ENCODE measurements at places on chromosomes 5 and 9. TPM values are rescaled to one million over a fixed set of nuclear protein-coding genes. Genes with fewer than 3 reads are reported as not detected.

Gene HTR4
- total RNA-seq, result not detected

Gene PCAT7
- not detected for total RNA-seq

Gene SEC24A
- total RNA-seq, result 26.5 TPM

Gene INSYN2B
- total RNA-seq, result not detected

Gene PITX1
- 1.1 TPM for total RNA-seq

Gene SERF1B
- total RNA-seq, result 24.4 TPM

Gene ACOT12
- not detected for total RNA-seq

- no peak overlapping the region for H3K4me3 ChIP-seq
- no peak overlapping the region for H3K27ac ChIP-seq
- no peaks in the 10 kb centered on the region for H3K4me1 ChIP-seq
These were observed 59.5 kb downstream of the RPS6 start for GRCh38 chr9:19320495-19320894.

- peaks cover 50% of the 10 kb centered on the region for H3K27me3 ChIP-seq
- no peaks in the 10 kb centered on the region for H3K36me3 ChIP-seq
- no peak overlapping the region for H3K4me3 ChIP-seq
- no peak overlapping the region for H3K27ac ChIP-seq
These were observed 889 bp upstream of the ADAMTS12 start for GRCh38 chr5:33892620-33893137.

DNA sequence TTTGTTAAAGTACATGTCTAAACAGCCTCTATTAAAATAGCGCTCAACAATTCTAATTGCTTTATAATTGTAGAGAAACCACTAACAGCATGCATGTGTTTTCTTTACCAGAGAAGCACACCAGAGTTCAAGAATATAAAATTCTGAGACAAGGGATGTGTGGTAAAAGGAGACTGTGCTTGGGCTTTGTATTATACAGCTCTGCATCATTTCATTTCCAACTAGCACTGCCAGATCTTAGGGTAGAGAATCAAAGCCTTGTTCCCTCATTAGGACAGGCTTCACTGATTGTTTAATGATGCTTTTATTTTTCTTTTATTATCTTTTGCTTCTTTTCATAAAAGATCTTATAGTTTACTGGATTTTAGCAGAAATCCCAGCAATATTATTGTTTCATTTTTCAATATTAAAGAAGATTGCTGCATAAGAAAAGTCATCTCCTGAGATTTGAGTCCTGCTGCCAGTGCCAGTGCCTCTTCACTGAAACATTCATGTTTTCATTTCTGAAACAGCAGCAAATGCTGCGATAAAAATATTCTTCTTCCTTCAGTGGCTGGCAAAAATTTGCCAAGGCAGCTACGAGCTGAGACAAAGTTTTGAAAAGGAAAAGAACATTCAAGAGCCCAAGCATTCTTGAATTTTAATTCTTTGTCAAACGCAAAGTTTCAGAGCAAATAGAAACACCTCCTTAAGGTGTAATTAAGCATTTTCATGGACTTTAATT is 491.0 kb upstream of the PIK3R1 start:
- H3K27me3 ChIP-seq, result no peaks in the 10 kb centered on the region
- DNase-seq, result no peak
- H3K36me3 ChIP-seq, result no peaks in the 10 kb centered on the region

GRCh38 chr5:131441184-131441583 is 177.3 kb downstream of the CDC42SE2 start:
- no peak overlapping the region for H3K27ac ChIP-seq
- peaks cover 52% of the 10 kb centered on the region for H3K36me3 ChIP-seq
- H3K27me3 ChIP-seq, result no peaks in the 10 kb centered on the region
- no peak for DNase-seq

GRCh38 chr9:123460091-123460490 is 104.1 kb downstream of the CRB2 start:
- no peaks in the 10 kb centered on the region for H3K4me1 ChIP-seq
- H3K27ac ChIP-seq, result no peak overlapping the region
- H3K4me3 ChIP-seq, result no peak overlapping the region
- no peak for DNase-seq
- no peaks in the 10 kb centered on the region for H3K36me3 ChIP-seq

DNA sequence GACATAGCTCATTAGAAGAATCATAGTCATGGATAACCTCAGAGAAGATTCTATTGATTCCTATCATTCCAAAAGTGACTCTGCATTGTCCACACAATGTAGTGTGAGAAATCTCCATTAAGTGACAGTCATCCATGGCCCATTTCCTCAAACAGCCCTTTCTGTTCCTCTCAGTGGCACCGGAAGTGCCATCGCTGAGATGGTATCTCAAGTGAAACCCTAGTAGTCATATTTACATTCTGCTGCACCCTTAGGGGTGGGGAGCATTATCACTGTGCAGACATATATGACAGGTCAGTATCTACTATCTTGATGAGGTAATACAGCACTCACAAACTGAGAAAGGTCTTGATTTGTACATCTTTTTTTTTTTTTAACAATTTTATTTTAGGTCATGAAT is 55.4 kb upstream of the MIER3 start:
- H3K36me3 ChIP-seq, result no peaks in the 10 kb centered on the region
- no peaks in the 10 kb centered on the region for H3K4me1 ChIP-seq
- H3K27me3 ChIP-seq, result peaks cover 15% of the 10 kb centered on the region

DNA sequence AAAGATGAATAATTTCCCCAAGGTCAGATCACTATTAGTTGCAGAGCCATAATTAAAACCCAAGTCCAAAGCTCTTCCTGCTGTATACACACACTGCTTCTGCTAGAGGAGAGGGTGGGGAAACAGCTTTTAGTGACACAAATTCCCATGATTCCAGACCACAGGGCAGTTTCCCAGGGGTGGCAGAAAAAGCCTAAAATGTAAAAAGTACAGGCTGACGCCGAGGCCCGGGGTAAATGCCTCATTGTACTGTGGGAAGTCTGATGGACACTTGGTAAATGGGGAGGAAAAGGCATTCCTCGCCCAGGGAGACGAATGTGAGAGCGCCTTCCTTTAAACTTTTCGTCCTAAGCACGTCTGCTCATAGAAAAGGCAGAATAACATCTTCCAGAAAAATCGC is 65.7 kb downstream of the DENND1A start:
- no peak overlapping the region for H3K27ac ChIP-seq
- peaks cover 12% of the 10 kb centered on the region for H3K4me1 ChIP-seq
- no peaks in the 10 kb centered on the region for H3K27me3 ChIP-seq

DNA sequence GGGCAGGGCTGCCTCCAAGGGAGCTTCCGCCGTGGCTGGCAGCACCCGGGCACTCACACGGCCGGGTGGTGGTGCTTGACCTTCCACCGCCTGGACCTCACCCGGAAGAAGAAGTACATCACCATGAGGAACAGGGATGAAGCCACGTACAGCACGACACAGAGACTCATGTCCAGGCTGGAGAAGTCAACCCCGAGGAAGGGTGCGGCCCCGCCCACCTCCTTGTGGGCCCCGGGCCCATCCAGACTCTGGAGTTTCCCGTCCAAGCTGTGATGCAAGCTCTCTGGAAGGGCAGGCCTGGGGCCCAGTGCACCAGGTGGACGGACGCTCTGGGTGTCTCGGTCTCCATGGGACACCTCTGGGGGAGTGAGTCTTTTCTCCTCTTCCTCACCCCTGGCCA is 3.7 kb upstream of the LHX3 start:
- DNase-seq, result no peak
- H3K36me3 ChIP-seq, result peaks cover 19% of the 10 kb centered on the region
- H3K4me3 ChIP-seq, result no peak overlapping the region
- H3K4me1 ChIP-seq, result no peaks in the 10 kb centered on the region
- no peak overlapping the region for H3K27ac ChIP-seq

DNA sequence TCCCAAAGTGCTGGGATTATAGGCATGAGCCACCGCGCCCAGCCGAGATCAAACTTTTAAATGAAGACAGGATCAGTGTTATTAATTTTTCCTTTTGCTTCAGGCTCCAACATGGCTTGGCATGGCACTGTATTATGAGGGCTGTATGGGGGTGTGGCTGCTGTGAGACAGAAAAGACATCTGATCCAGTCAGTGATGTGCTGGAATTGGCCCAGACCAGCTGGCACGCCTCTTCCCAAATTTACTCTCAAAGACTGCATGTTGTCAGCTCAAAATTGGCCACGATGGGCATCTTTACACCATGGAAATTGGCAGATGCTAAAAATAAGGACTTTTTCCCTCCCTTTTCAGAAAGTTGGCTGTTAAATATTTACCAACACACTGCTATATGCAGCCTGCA is 12.1 kb upstream of the COL27A1 start:
- H3K4me3 ChIP-seq, result no peak overlapping the region
- H3K27me3 ChIP-seq, result peaks cover 7% of the 10 kb centered on the region
- no peaks in the 10 kb centered on the region for H3K36me3 ChIP-seq
- no peak for DNase-seq

DNA sequence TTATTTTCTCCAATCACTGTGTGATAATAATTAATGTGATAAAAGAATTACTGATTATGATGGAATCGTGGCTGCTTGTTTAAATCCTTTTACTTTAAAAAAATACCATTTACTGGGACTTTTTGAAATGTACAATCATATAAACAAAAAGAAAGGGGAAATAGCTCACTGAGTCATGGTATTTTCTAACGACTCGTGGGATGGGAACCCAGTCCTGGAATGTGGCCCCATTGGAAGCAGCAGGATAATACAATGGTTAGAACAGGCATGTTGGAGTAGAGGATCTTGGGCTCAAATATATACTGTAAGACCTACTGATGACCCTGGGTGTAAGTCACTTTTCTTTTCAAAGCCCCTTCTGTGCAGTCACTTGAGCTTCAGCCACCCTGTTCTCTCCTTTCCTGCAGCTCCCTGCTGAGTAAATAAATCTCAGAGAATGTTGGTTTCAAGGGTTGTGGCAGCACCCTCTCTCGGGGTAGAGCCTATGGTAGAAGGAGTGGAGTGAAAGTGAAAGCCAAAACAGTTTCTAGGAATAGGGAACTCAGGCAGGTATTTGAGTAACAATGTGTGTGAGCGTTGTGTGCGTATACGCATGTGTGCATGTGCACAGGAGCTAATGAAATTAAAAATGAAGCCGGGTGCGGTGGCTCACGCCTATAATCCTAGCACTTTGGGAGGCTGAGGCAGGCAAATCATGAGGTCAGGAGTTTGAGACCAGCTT is 40.8 kb upstream of the LARP1 start:
- peak; percentile 1 for DNase-seq
- peaks cover 7% of the 10 kb centered on the region for H3K4me1 ChIP-seq
- no peaks in the 10 kb centered on the region for H3K36me3 ChIP-seq

- DNase-seq, result no peak
- no peaks in the 10 kb centered on the region for H3K4me1 ChIP-seq
- no peak overlapping the region for H3K4me3 ChIP-seq
- H3K27ac ChIP-seq, result no peak overlapping the region
These were observed 21.0 kb upstream of the TLX3 start for GRCh38 chr5:171288066-171288465.

DNA sequence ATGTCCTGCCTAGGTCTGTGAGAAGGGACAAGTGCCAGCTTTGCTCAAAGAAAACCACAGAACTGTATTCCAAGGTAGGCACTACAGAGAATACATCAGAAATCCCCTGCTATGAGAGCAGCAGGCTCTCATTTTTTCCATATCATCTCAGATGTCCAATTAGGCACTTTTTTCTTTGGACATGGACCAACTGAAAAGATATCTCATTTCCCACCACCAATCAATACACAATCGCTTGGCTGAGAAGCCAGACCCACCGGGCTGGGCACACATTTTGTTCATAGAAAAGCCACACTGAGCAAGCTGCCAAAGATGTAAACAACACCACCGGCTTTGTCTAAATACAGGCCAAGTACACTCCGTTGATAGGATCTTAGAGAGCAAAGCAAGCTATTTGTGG is 25.9 kb downstream of the STOM start:
- H3K4me3 ChIP-seq, result no peak overlapping the region
- peaks cover 25% of the 10 kb centered on the region for H3K4me1 ChIP-seq
- H3K27ac ChIP-seq, result no peak overlapping the region
- DNase-seq, result no peak

DNA sequence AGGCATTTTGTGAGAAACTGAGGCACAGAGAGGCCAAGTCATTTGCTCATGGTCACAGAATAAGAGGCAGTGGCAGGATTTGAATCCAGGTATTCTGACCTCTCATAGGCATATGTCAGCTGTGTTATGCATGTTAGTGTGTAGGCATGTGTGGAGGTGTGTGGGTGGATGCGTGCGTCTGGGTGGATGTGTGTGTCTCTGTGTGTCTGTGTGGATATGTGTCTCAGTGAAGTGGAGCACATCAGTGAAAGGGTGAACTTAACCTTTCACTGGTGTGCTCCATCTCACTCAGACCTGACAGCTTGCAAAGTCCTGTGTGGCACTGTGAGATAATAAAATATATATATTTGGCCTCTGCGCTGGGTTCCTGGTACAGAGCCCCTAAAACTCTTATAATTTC is 32.0 kb upstream of the SMU1 start:
- no peak for DNase-seq
- H3K36me3 ChIP-seq, result peaks cover 29% of the 10 kb centered on the region
- H3K27me3 ChIP-seq, result no peaks in the 10 kb centered on the region
- no peak overlapping the region for H3K4me3 ChIP-seq

GRCh38 chr5:141430332-141431113 is at the start of gene PCDHGA12:
Gene PCDHGA12 (plus strand): TSS chr5:141430507. CDS start chr5:141430760, 253 bp downstream.
- H3K4me1 ChIP-seq, result no peaks in the 10 kb centered on the region
- no peaks in the 10 kb centered on the region for H3K36me3 ChIP-seq
- H3K27ac ChIP-seq, result peak within 1 kb of the TSS; percentile 67
- no peak for DNase-seq
- peaks cover 17% of the 10 kb centered on the region for H3K27me3 ChIP-seq

- no peak for DNase-seq
- no peaks in the 10 kb centered on the region for H3K4me1 ChIP-seq
- H3K4me3 ChIP-seq, result no peak overlapping the region
- H3K27me3 ChIP-seq, result peaks cover 4% of the 10 kb centered on the region
- H3K27ac ChIP-seq, result no peak overlapping the region
These were observed 48.5 kb downstream of the NEK6 start for GRCh38 chr9:124306098-124306735.

DNA sequence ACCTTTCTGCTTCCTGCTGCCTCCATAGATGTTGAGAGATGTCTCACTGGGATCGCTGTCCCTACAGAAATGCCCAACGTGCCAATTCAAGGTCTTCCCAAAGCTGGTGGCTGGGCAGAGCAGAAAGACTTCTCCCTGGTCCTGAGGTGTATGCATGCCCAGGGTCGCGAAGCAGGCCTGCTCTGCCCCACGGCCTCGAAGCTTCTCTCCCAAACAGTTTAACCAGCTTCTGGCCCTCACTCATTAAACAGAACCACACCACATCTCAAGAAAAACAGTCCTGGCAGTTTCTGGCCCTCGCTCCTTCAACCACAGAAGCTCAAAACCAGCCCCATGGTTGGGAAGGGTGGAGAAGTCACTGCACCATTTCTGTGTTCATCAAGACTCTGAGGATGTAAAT is 14.7 kb upstream of the SMIM32 start:
- no peak overlapping the region for H3K27ac ChIP-seq
- H3K27me3 ChIP-seq, result peaks cover 14% of the 10 kb centered on the region
- no peaks in the 10 kb centered on the region for H3K4me1 ChIP-seq
- H3K36me3 ChIP-seq, result no peaks in the 10 kb centered on the region
- DNase-seq, result no peak
- H3K4me3 ChIP-seq, result no peak overlapping the region

All from activated T-helper 1 cell treated with anti-CD3 and anti-CD28 coated beads, Interleukin-12 subunit alpha, Interleukin-12 subunit beta, Interleukin-2, Interleukin-4 antibody, amounts not matched to agents 30 ng/mL and 10 ng/mL and 1 ng/mL, durations not matched to agents 14 hours and 24 hours and 36 hours (primary cell).